Small intestine (tissue), 16 donors: ENCODE measurements at places on chromosomes 7 and 10. TPM values are rescaled to one million over a fixed set of nuclear protein-coding genes. Genes with fewer than 3 reads are reported as not detected.

Gene CLCN1
- 0.19 TPM for polyA plus RNA-seq

Gene NFE2L3
- 2.7 TPM for polyA plus RNA-seq

Gene GHRHR
- 0.07 TPM for polyA plus RNA-seq

Gene CPVL
- polyA plus RNA-seq: 15.8 TPM

Gene ZNF92
- 4.8 TPM for polyA plus RNA-seq

Gene CHCHD1
- polyA plus RNA-seq: 87.0 TPM

Gene HGF
- under 0.01 TPM for polyA plus RNA-seq

Gene BAMBI
- 1.1 TPM for polyA plus RNA-seq
